ENCODE measurements at places on chromosomes 1 and 21. TPM values are rescaled to one million over a fixed set of nuclear protein-coding genes. Genes with fewer than 3 reads are reported as not detected.

The PHACTR4 gene
- total RNA-seq = 11.5 TPM

The RNU1-2 gene
- total RNA-seq = under 0.01 TPM

The RBM11 gene
- total RNA-seq = 0.16 TPM

The DNMT3L gene
- total RNA-seq = not detected

The LCE1D gene
- not detected for total RNA-seq

The NR0B2 gene
- total RNA-seq = not detected

The SH2D1B gene
- not detected for total RNA-seq

The HMCN1 gene
- total RNA-seq = 0.95 TPM

The OR2L5 gene
- total RNA-seq = not detected

The SPRR1B gene
- total RNA-seq = 43.3 TPM

The OR2L8 gene
- total RNA-seq = not detected

The PGBD5 gene
- total RNA-seq = 0.11 TPM

The DCST2 gene
- total RNA-seq = not detected

The CCDC190 gene
- total RNA-seq = not detected

The BMP8A gene
- 0.16 TPM for total RNA-seq

The FALEC gene
- not detected for total RNA-seq

The TRIM62 gene
- 2.0 TPM for total RNA-seq

The ALPL gene
- total RNA-seq = not detected

The REG4 gene
- total RNA-seq = not detected

The LPAR3 gene
- 40.6 TPM for total RNA-seq

The LHX8 gene
- not detected for total RNA-seq

The SLC45A3 gene
- total RNA-seq = 3.0 TPM

The TMEM82 gene
- total RNA-seq = not detected

The SERPINC1 gene
- total RNA-seq = not detected

The C1orf210 gene
- 2.8 TPM for total RNA-seq

The RPE65 gene
- not detected for total RNA-seq

All from hair follicular keratinocyte (primary cell).